ENCODE measurements at places on chromosomes 7 and 10. TPM values are rescaled to one million over a fixed set of nuclear protein-coding genes. Genes with fewer than 3 reads are reported as not detected.

The SLC26A3 gene
- not detected for total RNA-seq

The ACADSB gene
- 24.7 TPM for total RNA-seq

The RPEL1 gene
- total RNA-seq, result not detected

The SPDYE8 gene
- not detected for total RNA-seq

The SCIN gene
- total RNA-seq, result 9.5 TPM

The HDAC9 gene
- 56.2 TPM for total RNA-seq

The SYT15 gene
- 1.1 TPM for total RNA-seq

The TBX20 gene
- total RNA-seq, result not detected

The PDE6C gene
- total RNA-seq, result not detected

The C10orf105 gene
- total RNA-seq, result 0.10 TPM

The SLC16A9 gene
- total RNA-seq, result 9.5 TPM

The KLHL7 gene
- total RNA-seq, result 31.7 TPM

The GPR146 gene
- total RNA-seq, result 15.8 TPM

The OR2A14 gene
- total RNA-seq, result not detected

The SPDYE2B gene
- total RNA-seq, result not detected

The CHAT gene
- not detected for total RNA-seq

The CAV2 gene
- total RNA-seq, result 85.3 TPM

The MYL10 gene
- total RNA-seq, result 20.9 TPM

The ZNF438 gene
- 7.6 TPM for total RNA-seq

The ZNF488 gene
- 1.4 TPM for total RNA-seq

The EN2 gene
- not detected for total RNA-seq

The COL17A1 gene
- total RNA-seq, result 130 TPM

The STEAP1 gene
- 13.8 TPM for total RNA-seq

The ANKMY2 gene
- total RNA-seq, result 33.5 TPM

The SRGN gene
- total RNA-seq, result 49.6 TPM

The KIN gene
- 13.7 TPM for total RNA-seq
